Stimulated activated CD4-positive, alpha-beta T cell treated with anti-CD3 and anti-CD28 coated beads, Interleukin-4, amount 100 ng/mL, for 4 hours (primary cell): ENCODE measurements at places on chromosomes 3 and 15.

GRCh38 chr3:115141033-115141757 lies 5.9 kb downstream of the ZBTB20 start:
- no peak for DNase-seq

DNA sequence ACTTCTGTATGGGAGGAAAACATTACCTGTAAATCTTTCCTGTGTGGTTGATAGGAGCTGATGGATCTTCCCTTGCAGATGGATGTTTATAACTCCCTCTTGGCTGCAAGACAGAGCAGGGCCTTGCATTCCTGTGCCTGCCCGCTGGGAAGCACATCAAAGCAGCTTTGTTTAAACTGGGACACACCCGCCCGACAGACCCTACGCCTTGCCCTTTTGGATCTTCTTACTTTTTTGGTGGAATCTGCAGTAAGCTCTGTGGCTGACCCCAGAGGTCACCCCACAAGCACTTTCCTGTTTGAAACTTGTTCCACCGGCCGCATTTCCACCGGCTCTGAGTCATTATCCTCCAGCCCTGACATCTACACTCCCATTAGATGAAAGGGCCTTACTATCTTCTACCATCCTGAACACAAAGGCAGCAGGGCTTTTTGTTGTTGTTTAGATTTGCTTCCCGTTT lies 244.1 kb upstream of the STT3B start:
- peak; percentile 10 for DNase-seq

- no peak for DNase-seq
These were observed 52.2 kb upstream of the STXBP5L start for GRCh38 chr3:120855665-120856437.

DNA sequence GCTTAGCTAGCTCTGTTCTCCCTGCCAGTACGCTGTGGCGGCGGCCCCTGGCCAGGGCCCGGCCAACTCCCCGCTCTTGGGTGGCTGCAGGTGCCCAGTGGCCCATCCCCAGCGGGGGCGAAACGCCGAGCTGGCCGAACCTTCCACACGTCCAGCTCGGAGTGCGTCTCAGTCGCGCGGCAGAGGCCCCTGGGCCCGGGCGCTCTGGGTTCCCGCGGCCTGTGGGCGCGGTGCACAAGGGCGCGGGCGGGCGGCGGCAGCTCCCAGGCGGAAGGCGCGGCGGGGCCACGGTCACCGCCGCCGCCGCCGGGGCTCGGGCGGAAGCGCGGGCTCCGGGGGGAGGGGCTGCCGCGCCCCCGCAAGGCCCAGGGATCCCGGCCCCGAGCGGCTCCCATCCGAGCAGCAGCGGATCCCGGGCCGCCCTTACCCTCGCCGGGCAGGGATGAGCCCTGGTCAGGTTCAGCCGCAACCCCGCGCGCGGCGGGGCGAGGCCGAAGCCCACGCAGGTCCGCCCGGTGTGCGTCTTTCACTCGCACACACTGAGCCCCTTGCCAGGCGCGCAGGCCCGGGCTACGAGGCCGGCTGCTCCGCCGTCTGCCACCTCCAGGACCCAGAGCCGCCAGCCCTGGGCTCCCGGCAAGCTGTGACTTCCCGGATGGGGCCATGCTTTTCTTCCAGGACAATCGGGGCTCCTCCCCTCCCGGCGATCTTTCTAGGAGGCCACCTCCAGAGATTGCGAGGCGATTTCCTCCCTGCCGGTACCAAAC lies 54.2 kb downstream of the CCDC54 start:
- peak; percentile 48 for DNase-seq

GRCh38 chr15:67784856-67785430 lies 40.4 kb upstream of the SKOR1 start:
- DNase-seq, result no peak
